Forelimb muscle (tissue), 1 donor: ENCODE measurements at places on chromosomes 5 and 9.

- no peak for DNase-seq
Observed at GRCh38 chr5:77924081-77924480, 147.9 kb upstream of the TBCA start.

DNA sequence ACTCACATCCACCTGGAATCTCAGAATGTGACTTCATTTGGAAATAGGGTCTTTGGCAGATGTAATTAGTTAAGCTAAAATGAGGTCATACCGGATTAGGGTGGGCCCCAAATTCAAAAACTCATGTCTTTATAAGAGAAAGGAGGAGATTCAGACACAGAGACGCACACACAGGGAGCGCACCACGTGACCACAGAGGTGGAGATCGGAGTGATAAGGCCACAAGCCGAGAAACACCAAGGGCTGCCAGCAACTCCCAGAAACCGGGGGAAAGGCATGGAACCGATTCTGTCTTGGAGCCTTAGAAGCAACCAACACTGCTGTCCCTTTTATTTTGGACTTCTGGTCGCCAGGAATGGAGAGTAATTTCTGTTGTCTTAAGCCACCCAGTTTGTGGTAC is 31.8 kb upstream of the LMX1B start:
- DNase-seq, result no peak

DNA sequence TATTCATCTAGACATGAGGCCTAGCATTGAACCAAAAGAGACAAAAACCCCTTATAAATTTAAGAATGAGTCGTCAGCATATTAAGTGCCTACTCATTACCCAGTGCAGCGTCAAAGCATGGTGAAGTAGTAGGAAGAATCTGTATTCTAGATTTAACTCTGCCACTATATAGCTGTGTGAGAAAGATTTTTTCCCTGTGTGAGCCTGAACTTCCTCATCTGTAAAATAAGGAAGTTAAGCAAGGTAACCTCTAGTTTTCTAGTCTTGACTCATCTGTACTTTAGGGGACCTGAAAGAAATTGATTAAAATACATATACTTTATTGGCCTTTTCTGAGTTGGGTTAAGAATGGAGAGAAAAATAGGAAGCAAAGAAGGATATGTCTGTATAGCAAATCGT is 82.1 kb upstream of the RUSC2 start:
- no peak for DNase-seq

- DNase-seq, result no peak
Observed at GRCh38 chr9:68515326-68516017, 25.2 kb downstream of the TMEM252 start.

DNA sequence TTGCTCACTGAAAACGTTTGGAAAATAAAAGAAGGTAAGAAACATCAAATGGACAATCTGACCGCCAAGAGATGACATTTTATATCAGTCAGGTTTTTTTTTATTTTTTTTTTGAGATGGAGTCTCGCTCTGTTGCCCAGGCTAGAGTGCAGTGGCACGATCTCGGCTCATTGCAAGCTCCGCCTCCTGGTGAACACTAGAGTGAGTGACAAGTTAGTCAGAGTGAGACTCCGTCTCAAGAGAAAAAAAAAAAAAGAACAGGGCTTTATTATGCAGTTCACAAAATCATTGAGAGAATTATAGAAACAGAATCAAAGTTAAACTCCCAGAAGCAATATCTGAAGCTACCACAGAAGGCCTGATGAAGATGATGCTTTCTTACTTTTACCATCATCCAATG is 70.1 kb downstream of the DTWD2 start:
- DNase-seq, result no peak

DNA sequence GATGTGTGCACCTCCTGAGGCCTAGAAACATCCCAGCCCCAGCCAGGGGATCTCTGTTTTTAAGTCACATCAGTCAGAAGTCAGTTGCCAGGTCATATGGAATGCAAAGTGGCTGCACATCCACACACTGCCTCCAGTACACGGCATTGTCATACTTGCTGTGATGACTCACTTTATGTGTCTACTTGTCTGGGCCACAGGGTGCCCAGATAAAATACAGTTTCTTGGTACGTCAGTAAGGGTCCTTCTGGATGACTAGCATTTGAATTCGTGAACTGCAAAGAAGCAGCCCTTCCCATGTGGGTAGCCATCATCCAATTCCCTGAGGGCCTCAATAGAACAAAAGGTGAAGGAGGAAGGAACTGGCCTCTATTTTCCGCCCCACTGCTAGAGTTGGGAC is 27.7 kb downstream of the AUH start:
- no peak for DNase-seq
